ENCODE measurements at places on chromosomes 12 and 14. TPM values are rescaled to one million over a fixed set of nuclear protein-coding genes. Genes with fewer than 3 reads are reported as not detected.

KRT85 gene
- not detected for total RNA-seq

CCDC197 gene
- not detected for total RNA-seq

SDR9C7 gene
- not detected for total RNA-seq

KRT82 gene
- total RNA-seq = not detected

HSPA2 gene
- 0.93 TPM for total RNA-seq

- H3K27ac ChIP-seq = no peak overlapping the region
- peaks cover 9% of the 10 kb centered on the region for H3K27me3 ChIP-seq
- H3K36me3 ChIP-seq = no peaks in the 10 kb centered on the region
- no peaks in the 10 kb centered on the region for H3K4me1 ChIP-seq
Observed at GRCh38 chr14:33796356-33796755, 154.5 kb downstream of the EGLN3 start.

DNA sequence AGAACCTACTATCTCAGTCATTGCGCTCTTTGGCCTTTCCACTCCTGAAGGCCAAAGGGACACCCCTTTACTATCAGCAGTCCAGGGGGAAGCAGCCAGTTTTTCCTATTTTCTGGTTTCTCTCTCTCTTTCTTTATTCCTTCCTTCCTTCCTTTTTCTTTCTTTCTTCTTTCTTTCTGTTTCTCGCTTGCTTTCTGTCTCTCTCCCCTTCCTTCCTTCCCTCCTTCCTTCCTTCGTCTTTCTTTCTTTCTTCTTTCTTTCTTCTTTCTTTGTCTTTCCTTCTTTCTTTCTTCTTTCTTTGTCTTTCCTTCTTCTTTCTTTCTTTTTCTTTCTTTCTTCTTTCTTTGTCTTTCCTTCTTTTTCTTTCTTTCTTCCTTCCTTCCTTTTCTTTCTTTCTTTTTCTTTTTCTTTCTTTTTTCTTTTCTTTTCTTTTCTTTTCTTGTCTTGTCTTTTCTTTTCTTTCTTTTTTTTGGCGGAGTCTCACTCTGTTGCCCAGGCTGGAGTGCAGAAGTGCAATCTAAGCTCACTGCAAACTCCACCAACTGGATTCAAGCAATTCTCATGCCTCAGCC lies 64.9 kb upstream of the OTX2 start:
- no peak for DNase-seq
- no peaks in the 10 kb centered on the region for H3K27me3 ChIP-seq
- no peaks in the 10 kb centered on the region for H3K4me1 ChIP-seq

DNA sequence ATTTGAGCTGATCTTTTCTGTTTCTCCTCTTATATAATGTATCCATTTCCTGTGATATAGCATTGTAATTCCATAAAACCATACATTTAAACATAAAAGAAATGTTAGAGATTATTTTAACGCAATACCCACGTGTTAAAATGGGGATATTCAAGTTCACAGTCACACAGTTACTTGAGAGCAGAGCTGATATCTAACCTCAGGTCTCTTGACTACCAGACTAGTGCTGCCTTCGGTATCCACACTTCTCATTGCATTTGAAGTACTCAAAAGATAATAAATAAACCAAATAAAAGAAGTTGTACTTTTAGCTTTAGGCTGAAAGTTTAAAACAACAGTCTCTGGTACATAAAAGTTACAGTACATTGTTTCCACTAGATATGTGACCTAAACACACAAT lies 2.9 kb downstream of the CLECL1 start:
- no peaks in the 10 kb centered on the region for H3K4me1 ChIP-seq
- no peaks in the 10 kb centered on the region for H3K36me3 ChIP-seq
- no peak for DNase-seq
- H3K27ac ChIP-seq = no peak overlapping the region
- no peaks in the 10 kb centered on the region for H3K27me3 ChIP-seq

GRCh38 chr14:83309833-83310232 lies 1776.2 kb upstream of the SEL1L start:
- H3K27ac ChIP-seq = no peak overlapping the region
- H3K27me3 ChIP-seq = no peaks in the 10 kb centered on the region
- DNase-seq = no peak

DNA sequence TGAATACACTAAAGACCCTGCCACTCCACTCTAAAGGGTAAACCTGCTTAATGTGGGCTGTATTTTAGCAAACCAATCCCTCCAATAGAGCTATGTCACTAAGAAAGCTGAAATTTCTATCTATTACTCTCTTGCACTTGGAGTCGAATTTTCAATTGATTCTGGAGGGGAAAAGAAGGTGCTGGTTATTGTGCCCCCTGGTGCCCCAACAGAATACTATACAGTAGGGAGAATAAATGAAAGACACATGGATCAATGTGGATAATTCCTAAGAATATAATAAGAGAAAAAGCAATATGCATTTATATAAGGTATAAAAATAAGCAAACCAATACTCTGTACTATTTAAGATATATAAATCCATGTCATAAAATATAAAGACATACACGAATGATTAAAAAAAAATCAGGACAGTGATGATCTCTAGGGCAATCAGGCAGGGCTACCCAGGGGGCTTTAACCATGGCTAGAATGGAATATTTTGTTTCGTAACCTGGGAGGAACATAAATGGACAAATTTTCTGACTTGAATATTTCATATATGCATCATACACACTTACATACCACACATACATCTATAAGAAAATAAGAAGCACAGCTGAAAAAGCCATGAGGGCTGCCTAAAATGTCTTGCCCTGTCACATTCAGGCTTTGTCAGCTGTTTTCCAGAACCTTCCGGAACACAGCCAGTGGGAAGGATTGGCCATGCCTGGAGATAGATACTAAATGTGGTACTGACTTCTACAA lies 54.4 kb downstream of the EFCAB11 start:
- no peak overlapping the region for H3K4me3 ChIP-seq
- H3K27me3 ChIP-seq = no peaks in the 10 kb centered on the region
- no peaks in the 10 kb centered on the region for H3K36me3 ChIP-seq
- H3K4me1 ChIP-seq = no peaks in the 10 kb centered on the region
- no peak overlapping the region for H3K27ac ChIP-seq

DNA sequence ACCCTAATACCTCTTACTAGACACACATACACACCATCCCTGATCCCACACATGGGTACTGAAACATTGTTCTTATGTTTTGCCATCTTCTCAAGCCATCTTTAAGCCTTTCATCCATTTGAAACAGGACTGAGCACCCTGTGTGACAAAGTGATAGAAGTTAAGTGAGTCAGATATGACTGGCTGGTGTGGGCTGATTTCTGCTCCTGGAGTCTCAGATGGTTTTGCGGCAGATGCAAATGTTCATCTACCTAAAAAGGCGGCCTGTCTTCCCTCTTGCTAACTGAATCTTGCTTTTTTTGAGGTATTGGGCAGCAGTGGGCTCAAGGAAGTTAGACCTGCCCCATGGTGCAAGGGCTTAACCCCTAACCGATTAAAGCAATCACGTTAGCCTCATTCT lies 30.4 kb upstream of the PKP2 start:
- no peaks in the 10 kb centered on the region for H3K36me3 ChIP-seq
- no peak for DNase-seq
- no peak overlapping the region for H3K4me3 ChIP-seq
- no peaks in the 10 kb centered on the region for H3K4me1 ChIP-seq

DNA sequence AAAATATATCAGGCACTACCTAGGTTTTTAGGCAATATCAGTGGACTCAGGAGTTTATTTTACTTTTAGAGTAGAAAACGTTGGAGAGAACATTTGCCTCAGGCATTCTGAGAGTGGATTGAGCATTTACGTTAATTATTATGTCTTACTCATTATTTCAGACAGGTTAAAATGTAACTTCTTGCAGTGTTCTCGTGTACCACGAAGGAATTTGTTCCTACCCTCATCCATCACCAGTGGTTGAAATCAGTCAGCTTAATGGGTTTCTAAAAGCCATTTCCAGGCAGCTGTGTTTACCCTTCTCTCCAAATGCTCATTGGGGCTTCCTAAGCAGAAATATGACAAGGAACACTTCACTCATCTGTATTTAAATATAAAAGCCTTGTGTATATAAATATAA lies 9.1 kb upstream of the LDHB start:
- no peak overlapping the region for H3K27ac ChIP-seq
- H3K4me3 ChIP-seq = no peak overlapping the region
- no peaks in the 10 kb centered on the region for H3K27me3 ChIP-seq
- no peak for DNase-seq
- H3K4me1 ChIP-seq = no peaks in the 10 kb centered on the region

DNA sequence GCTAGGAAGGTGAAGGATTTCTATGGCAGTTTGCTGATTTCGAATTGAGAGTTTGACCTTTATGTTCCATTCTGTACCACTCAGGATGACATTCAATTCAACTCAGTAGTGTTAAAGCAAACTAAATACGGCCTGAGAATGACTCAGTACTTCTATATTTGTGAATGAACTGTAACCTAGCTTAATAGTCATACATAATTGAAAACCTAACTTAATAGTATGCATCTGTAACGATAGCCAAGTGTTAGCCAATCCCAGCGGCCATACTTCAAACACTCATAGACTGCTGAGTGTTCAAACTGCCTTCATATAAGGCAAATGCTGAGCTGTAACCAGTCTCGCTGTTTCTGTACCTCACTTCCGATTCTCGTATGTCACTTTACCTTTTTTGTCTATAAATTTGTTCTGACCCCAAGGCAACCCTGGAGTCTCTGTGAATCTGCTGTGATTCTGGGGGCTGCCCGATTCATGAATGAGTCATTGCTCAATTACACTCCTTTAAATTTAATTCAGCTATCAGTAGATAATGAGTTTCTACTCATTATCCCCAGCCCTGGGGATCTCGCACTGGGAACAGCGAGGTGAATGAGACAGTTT lies 98.5 kb upstream of the SLC24A4 start:
- no peaks in the 10 kb centered on the region for H3K4me1 ChIP-seq
- no peak for DNase-seq
- no peaks in the 10 kb centered on the region for H3K36me3 ChIP-seq
- no peak overlapping the region for H3K4me3 ChIP-seq

DNA sequence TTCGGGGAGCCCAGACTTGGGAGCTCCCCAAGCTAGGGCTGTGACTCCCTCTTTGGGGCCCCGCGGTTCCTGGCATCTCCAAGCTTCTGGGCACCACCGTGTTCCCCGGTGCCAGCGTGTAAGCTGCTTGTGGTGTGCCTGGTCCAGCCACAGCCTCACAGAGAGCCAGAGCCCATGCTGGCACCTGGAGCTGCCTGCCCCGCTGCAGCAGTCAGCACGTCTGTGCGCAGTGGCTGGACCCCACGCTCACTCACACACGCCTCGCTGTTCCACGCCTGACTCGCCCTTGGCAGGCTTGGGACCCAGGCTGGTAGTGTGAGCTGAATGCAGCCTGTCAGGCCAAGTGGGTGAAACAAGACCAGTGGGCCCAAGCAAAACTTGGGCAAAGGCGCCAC lies 34.5 kb downstream of the APAF1 start:
- no peak for DNase-seq
- H3K36me3 ChIP-seq = no peaks in the 10 kb centered on the region
- no peaks in the 10 kb centered on the region for H3K4me1 ChIP-seq

All from hepatocyte (in vitro differentiated cells).